ENCODE measurements at places on chromosomes 11 and 22.

GRCh38 chr22:48428631-48429371 lies 1398.9 kb downstream of the BRD1 start:
- no peak for DNase-seq

DNA sequence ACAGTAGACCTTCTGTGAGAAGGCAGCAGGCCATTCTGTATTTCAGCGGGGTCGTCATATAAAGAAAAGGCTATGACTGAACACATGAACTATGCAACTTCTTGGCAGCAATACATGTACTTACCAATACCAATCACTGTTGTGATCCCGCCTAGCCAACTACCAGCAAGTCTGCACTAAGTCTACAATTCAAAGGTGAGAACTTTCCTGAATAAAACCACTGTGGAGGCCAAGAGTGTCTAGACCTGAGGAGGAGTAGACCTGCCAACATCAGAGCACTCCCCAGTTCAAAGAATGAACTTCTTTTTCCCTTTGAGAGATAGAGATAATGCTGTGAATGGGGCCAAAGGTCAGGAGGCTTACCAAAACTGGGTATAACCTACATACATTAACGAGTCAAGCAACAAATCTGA lies 108.2 kb downstream of the SIK3 start:
- DNase-seq = peak; percentile 55

- peak; percentile 65 for DNase-seq
Observed at GRCh38 chr11:107821199-107821927, 37.2 kb downstream of the SLC35F2 start.

GRCh38 chr11:102214623-102215022 lies 102.7 kb upstream of the BIRC3 start:
- no peak for DNase-seq

- peak; percentile 59 for DNase-seq
Observed at GRCh38 chr11:17734986-17735817, 621 bp downstream of the KCNC1 start.

DNA sequence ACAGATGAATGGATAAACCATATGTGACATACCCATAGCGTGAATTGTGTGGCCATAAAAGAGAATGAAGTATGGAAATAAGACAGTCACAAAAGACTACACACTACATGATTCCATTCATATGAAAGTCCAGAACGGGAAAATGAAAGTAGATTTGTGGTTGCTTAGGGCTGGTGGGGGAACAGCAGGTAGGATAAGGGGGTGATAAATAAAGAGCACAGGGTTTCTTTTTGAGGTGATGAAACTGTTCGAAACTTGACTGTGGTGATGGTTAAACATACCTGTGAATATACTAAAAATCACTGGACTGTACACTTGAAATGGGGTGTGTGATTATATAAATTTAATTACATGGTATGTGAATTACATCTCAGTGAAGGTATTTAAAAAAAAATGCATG lies 16.9 kb downstream of the TMEM123 start:
- DNase-seq = no peak

- no peak for DNase-seq
Observed at GRCh38 chr22:20241579-20242392, 26.3 kb downstream of the RTN4R start.

DNA sequence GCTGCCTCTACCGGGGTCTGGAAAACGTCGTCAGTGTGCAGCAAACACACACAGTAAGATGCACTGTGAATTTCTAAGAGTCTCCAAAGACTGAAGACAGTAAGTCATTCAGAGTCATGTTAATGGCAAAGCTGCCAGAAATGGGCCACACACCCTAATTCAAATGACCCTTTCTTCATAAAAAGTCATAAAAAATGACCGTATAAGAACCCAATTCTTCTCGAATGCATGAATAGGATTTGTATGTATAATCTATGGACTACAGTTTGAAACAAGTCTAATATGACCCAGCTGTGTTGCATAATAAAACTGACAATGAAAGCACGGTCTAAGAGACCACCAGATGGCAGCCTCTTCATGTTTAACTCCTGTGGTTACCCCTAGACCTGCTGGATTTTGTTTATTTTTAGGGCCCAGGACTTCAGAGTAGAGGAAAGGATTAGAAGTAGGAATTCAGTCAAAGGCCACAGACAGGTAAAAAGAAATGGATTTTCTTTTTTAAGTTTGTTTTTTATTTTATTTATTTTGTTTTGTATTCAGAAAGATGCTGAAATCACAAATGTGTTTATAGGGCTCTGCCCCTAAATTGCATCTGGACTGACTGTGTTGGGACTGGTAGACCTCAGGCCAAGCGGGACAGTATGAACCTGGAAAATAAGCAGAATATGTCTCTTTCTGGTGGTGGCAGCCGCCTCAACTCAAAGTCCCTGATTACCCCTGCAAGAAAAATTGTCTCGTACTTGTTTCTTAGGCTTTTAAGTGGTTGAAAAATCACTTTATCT lies 32.1 kb upstream of the SLC5A12 start:
- peak; percentile 18 for DNase-seq

DNA sequence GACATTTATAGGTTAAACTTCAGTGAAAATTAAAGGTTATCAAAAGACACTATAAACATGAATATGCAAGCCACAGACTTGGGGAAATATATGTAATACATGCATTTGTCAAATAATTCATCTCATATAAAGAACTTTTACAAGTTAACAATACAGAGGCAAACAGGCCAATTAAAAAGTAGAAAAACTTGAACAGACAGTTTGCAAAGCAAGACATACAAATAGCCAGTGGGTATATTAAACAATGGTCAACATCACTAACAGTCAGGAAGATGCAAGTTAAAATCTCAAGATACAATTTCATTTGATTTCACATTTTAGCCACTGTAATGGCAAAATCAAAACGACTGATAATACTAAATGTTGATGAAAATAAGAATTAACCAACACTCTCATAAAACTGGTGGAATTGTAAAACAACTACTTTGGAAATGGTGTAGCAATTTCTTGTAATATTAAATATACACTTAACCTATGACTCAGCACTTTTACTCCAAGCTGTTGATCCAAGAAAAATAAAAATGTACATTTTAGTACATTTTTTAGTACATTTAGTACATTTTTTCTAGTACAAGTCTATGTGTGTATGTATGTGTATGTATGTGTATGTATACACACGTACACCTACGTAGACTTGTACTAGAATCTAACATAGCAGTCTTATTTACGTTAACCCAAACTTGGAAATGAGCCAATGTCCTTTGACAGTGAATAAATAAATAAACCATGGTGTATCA lies 62.8 kb downstream of the LRRC74B start:
- no peak for DNase-seq

DNA sequence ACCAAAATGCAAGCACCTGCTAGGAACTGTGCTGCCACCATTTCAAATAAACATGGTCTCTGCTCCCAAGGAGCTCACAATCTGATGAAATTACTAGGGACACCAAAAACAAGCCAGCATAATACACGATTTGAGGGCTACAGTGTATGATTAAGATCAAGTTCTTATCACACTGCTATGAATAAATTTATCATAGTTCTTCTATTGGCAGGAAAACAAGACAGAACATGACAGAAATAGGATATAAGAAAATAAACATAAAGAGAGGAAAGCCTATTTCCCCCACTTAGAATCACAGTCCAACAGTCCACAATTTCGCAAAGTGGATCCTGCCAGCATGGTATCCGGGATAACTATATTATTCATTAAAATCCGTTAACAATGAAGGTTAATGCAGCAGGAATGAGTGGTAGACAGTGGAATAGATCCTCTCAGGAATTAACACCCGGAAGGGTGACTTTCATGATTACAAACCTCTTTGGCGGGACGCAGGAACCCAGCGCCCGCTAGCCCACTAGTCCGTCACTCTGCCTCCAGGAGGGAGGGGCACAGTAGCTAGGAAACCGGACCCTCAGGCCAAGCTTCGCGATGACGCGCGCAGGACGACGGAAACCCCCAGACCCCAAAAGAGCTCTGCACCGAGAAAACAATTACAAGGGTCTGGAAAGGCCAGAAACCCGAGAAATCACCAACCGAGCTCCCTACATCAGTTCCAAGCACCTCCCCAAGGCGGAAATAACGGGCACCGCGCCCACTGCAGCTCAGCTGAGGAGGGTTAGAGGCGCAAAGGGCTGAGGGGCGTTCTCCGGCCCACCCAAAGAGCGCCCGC lies 607 bp downstream of the CCDC82 start:
- DNase-seq = no peak
